ENCODE measurements at places on chromosomes 3 and 15.

GRCh38 chr15:56732135-56732885 is 999 bp downstream of the ZNF280D start:
- DNase-seq = no peak

- DNase-seq = no peak
Measured at GRCh38 chr3:138356730-138357405, 8.5 kb downstream of the MRAS start.

DNA sequence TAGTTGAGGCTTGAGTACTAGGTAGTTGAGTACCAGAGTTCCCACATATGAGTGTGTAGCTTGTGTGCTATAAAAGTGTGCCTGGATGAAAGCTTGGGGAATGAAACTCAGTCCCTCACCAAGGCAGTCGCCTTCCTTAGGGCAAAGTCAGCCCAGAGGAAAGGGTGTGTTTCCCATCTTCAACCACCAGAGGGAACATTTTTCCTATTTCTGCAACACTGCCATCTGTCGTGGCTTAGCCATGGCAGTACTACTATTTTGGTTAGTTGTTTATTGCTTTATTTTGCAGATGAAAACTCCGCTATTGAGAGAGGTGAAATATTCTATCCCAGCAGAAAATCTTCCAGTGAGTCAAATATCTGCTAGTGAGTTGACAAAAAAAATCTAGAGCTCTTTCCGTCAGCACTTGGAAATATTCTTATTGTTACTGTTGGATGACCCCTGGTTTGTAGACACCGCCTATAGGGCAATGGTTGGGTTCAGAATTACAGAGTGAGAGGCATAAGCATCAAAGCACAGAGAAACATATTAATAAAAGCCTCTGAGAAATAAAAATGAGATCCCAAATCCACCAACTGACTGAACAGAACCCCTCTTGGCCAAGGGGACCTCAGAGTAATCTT is 239.9 kb downstream of the CPNE4 start:
- peak; percentile 3 for DNase-seq

DNA sequence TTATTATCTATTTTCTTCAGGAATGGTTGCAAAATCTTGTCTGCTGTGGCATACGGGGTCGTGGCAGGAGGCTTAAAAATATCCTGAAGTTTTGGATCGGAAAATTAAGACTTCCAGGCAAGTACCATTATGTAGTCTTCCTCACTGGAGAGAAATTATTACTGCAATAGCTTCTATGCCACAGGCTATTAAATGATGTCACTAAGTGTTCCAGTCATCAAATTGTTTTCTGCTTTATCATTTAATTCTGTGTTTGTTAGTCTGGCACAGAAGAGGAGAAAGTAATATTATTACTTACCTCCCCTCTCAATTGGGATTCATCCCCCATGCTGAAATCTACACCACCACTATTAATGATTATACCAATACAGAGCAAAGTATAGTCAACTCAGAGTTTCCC is 378.2 kb upstream of the ALCAM start:
- no peak for DNase-seq

- DNase-seq = no peak
Measured at GRCh38 chr3:94522488-94522887, 459.6 kb downstream of the NSUN3 start.

- DNase-seq = no peak
Measured at GRCh38 chr15:97082830-97083229, 752.3 kb downstream of the NR2F2 start.

DNA sequence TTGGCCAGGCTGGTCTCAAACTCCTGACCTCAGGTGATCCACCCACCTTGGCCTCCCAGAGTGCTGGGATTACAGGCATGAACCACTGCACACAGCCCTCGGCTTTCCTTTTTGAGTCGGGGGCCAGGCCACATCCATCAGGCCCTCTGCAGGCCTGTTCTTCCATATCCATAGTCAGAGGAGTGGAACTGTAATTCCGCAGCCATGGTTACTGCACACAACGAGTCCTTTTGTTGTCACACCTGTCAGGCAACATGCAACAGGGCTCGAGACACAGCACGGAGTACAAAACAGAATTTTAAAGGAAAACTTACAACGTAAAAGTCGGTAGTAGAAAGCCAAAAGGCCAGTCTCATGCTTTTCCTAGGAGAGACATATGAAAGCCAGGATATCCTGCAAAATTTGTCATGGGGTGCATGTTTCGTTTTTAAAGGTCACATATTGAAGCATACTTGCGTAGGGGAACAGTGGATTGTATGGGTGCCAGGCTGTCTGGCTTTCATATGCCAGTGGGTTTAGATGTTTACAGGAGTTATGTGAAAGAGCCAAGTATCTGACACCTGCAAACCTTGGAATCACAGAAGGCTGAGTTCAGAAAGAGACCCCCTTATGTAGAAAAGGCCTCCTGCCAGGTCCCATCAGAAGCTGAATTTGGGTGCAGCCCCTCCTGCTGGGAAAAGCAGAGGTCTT is 63.2 kb upstream of the LPP start:
- no peak for DNase-seq

DNA sequence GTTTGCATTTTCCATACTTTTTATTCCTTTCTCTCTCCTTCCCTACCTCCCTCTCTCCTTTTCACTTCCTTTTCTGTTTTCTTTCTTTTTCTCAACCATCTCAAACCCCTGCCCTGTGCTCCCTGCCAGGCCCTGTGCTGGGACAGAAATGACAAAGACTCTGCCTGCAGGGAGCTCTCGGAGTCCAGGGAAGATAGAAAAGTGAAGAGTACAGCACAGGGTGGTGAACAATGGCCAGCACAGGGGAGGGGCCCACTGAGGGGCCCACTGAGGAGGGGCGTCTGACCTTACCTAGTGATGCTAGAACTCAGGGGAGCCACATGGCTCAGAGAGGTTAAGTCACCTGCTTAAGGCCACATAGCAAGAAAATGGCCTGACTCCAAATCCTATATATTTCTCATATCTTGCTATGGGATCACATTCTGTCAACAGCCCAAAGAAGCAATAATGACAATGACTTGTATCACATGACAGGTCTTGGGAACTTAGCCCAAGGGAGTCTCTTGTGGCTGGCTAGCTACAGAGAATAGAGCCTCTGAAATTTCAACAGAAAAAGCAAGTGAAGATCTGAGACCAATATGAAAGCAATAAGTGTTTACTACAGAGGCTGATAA is 44.3 kb upstream of the ATP2B2 start:
- no peak for DNase-seq

- DNase-seq = no peak
Measured at GRCh38 chr3:90015688-90016356, 908.4 kb downstream of the EPHA3 start.

DNA sequence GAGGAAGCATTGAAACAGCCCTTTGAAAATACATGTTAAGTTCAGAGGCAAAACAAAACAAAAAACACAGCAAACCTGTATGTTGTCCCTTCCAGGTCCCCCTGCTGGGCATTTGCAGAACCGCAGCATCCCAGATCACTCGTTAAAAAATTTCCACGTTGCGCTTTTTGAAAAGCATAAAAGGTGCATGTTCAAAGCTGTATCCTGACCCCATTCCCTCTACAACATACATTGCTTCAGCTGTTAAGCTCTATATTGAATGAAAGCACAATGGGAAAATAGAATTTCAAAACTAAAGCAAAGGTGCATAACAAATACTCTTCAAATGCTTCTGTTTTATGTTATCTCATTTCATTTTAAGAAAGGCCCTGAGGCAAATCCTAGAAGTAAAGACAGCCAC is 328.3 kb downstream of the THSD4 start:
- peak; percentile 8 for DNase-seq

DNA sequence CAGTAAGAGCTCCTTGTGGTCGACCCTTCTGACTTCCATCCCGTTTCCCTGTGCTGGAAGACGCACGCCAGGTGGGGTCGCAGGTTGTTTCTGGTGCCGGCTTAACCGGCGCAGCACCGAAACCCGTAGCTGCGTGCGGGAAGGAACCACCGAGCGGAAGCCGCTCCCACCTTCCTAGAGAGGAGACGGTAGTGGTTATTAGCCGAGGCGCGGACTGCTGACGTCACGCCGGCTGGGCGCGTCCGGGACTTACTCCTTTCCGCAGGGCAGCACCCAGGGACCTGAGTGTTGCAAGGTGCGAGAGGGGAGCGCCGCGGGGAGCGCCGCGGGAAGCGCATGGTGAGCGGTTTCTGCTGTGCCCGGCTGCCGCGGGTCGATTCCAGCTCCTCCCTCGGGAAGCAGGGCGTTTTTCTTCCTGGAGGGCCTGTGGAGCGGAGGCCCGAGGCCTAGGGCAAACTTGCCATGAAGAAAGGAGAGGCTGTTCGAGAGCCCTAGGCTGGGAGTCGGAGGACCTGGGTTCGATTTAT is at the start of gene ZNF501:
Gene ZNF501 (plus strand): TSS at position 252 of the 527 bp plus-strand sequence. CDS start 4,787 bp downstream, outside the sequence.
- peak; percentile 79 for DNase-seq

- no peak for DNase-seq
Measured at GRCh38 chr3:127791221-127791913, 30.9 kb downstream of the MGLL start.

DNA sequence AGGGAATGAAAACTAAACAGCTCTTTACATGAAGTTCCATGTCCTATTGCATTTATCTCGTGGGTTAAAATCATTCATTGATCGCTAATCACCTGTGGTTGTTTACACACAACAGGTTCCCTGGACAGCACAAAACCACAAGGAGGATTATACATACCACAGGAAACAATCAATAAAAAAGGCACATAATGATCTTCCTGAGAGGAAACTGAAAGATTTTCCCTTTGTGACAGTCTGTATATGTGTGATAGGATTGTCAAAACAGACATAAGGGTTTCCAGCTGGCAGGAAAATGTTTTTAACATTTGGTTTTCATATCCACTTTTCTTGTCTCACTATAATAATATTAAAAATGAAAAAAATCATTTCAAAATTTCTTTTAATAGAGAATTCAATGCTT is 541.8 kb downstream of the NLGN1 start:
- DNase-seq = no peak

GRCh38 chr3:97350971-97351370 is 413.6 kb upstream of the ARL6 start:
- no peak for DNase-seq

DNA sequence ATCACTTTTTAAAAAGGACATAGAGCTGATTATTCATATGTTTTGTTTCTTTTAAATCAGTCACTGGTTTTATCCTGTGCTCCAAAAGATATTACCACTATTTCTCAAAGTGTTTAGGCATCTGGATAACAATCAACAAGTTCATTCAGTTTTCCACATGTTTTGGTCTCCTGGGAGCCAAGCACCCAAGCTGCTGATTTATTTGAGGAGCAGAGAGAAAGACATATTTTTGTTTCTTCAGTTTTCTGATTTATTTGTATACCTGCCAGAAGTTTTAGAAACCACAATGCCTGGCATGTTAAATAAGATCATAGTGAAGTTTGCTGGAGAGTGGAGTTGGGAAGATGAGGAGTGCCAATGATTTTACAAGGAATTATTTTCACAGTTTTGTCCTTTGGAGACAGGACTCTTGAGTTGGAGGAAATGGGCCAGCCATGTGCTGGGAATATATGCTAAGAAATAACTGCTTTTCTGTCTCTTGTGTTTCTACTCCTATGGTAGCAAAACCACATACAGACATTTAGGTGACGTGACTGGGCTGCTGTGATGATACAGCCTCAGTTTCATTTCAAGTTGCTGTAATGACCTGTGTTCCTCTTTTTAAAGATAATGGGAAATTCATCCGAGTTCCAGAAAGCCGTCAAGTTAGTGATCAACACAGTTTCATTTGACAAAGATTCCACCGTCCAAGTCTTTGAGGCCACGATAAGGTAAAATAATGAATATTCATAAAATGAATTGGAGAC is 11.7 kb downstream of the EDEM1 start:
- DNase-seq = no peak

DNA sequence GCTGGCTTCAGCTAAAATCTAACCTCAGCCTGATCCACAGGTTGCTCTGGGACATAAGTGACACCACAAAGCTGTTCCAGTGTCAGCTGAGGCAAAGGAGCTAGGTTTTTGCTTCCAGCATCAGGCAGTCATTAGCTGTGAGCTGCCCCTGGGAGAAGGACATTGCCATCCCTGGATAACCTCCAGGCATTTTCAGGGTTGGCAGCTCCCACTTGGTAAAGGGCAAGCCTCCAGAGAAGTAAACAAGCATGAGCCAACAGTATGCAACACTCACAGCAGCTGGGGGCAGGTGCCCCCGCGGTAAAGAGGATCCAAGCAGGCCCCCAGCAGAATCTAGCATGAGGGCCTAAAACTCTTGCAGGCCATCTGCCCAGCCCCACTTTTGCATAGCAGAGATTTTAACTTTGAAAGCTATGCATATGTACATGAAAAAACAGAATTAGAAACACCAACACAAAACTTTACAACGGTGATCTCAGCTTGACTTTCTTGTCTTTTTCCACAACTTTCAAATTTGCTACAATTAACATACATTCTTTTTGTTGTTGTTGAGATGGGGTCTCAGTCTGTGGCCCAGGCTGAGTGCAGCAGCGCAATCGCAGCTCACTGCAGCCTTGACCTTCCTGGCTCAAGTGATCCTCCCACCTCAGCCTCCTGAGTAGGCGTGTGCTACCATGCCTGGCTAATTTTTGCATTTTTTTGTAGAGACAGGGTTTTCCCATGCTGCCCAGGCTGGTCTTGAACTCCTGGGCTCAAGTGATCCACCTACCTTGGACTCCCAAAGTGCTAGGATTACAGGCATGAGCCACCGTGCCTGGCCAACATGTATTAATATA is 83.8 kb upstream of the TPM1 start:
- no peak for DNase-seq

- no peak for DNase-seq
Measured at GRCh38 chr3:170044795-170045244, 7.0 kb downstream of the GPR160 start.

- DNase-seq = no peak
Measured at GRCh38 chr15:23854912-23855659, 168.0 kb upstream of the NDN start.

DNA sequence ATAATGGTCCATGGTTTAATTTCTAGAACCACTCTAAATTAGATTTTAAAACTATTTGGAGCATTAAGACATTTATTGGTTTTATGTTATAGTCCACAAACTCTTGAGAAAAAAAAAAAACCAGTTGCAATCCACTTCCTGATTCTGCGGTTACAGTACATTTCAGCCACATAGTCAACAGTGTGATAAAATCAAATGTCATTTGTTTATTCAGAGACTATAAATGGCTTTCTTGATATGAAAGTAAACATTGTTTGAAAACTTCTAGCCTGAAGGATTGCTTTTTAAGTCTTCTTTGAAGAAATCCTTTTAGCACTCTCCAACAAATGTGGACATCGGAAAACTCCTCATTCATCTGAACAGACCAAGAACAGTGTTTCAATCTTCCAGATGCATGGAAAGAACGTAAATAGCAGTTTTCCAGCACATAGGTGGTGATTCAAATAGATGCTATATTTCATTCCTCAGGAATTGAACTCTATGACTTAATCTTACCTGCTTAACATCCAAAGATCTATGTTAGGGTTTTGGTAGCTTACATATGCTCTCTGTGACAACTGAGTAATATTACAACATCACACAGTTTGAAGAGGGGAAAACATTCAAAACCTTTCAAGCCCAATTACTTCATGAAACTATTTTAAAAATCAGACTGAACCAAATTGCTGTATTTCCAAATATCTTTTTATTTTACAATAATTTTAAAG is 87.8 kb upstream of the UBE2E2 start:
- no peak for DNase-seq

GRCh38 chr3:169454823-169455222 is 208.7 kb downstream of the MECOM start:
- no peak for DNase-seq

GRCh38 chr3:168752339-168752738 is 656.6 kb upstream of the GOLIM4 start:
- no peak for DNase-seq

All from activated CD4-positive, alpha-beta T cell treated with anti-CD3 and anti-CD28 coated beads for 24 hours (primary cell).